Central memory CD4-positive, alpha-beta T cell (primary cell): ENCODE measurements at places on chromosomes 3 and 15.

DNA sequence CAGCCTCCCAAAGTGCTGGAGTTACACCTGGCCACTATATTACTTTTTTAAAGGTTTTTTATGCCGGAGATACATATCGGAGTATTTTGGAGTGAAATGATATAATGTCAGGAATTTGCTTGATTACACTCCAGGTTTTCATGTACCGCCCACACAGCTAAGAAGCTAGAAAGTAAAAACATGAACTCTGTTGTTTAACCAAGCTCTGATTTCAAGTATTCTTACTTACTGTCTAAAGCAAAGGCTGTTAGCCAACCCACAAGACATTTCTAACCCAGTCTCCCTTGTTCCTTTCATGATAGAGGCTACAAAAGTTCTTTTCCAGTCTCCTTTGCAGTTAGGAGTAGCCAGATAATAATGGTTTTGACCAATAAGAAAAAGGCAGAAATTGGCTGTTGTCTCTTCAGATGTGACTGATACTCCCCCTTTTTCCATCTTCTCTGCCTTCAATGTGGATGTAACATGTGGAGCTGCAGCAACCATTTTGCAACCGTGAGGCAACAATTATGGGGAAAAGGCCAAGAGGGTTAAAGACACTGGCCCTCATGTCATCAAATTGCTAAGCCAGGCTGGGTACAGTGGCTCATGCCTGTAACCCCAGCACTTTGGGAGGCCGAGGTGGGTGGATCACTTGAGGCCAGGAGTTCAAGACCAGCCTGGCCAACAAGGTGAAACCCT is 6.1 kb upstream of the CP start:
- DNase-seq: no peak

- DNase-seq: no peak
These were observed 972.0 kb downstream of the TUSC7 start for GRCh38 chr3:117681619-117682018.

GRCh38 chr3:143529018-143529478 is 319.2 kb downstream of the SLC9A9 start:
- DNase-seq: no peak

DNA sequence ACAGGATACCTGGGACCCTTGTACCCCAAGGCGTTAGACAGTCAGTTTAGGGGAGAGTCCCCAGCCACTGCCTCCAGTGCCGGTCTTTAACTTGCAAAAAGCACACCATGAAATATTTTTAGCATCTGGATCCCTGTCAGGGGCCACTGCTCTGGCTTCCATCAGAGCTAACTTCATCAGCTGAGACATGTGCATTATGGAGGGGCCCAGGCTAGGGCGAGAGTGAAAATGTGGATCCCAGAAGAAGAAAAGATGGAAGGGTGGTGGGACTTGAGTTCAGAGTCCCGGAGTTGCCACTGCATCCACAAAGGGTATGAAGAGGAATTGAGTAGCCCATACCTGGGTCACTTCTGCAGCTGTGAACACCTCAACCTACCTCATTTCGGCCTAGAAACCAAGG is 23.5 kb upstream of the SPATA12 start:
- DNase-seq: no peak

GRCh38 chr3:47385796-47386195 is 5.0 kb downstream of the PTPN23 start:
- DNase-seq: no peak

GRCh38 chr3:7209098-7209497 is 348.2 kb downstream of the GRM7 start:
- no peak for DNase-seq

- DNase-seq: no peak
These were observed 53.5 kb downstream of the TLNRD1 start for GRCh38 chr15:81054236-81054635.

- DNase-seq: no peak
These were observed 2.9 kb upstream of the NOX5 start for GRCh38 chr15:69011641-69012040.

- DNase-seq: no peak
These were observed 827 bp downstream of the PLCB2 start for GRCh38 chr15:40306908-40307307.

DNA sequence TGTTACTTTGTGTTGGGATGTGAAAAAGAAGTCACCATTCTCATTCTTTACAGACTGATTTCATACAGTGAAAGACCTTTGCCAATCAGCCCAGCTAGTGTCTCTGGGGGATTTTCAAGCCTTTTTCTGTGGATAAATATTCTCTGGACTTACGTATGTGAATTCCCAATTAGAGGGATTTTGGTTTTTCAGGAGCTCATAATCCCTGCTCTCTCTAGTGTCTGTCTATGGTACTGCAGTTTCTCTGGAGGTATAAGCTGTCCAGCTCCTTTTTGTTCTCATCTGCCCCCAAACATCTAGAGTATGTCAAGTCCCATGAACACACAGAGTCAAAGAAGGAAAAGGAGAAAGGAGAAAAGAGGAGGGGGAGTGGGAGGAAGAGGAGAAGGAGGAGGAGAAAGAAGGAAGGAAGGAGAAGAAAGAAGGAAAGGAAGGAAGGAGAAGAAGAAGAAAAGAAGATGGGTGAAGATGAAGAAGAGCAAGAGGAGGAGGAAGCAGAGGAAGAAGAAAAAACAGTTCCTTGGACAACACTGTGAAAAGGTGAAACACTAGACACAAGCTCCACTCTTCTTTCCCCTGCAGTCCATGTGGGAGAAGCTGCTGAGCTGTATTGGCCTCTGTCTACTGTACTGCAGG is 218.6 kb downstream of the GREM1 start:
- no peak for DNase-seq

- DNase-seq: no peak
These were observed 47.1 kb downstream of the ATP13A4 start for GRCh38 chr3:193507566-193507965.

- no peak for DNase-seq
These were observed 15.3 kb downstream of the LRRC49 start for GRCh38 chr15:70907784-70908471.

DNA sequence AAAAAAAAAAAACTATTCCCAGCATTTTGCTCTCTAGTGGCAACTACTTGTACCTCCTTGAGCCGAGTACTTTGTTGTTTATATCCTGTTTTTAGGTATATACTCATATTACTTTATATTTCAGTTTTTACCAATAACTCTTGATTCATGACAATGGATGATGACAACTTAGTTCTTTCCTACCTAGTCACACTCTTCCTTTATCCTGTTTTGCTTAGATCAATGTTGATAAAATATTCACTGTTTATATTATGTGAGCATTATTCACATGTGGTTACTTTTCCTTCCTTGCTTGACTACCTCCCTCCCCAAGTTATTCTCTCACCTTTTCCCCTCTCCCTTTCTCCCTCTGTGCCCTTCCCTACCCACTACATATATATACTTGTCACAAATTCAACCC is 53.7 kb downstream of the NKIRAS1 start:
- DNase-seq: no peak

- DNase-seq: no peak
These were observed 91.1 kb downstream of the VGLL4 start for GRCh38 chr3:11552289-11553264.

- no peak for DNase-seq
These were observed 85.6 kb downstream of the SEC22A start for GRCh38 chr3:123287051-123287961.

DNA sequence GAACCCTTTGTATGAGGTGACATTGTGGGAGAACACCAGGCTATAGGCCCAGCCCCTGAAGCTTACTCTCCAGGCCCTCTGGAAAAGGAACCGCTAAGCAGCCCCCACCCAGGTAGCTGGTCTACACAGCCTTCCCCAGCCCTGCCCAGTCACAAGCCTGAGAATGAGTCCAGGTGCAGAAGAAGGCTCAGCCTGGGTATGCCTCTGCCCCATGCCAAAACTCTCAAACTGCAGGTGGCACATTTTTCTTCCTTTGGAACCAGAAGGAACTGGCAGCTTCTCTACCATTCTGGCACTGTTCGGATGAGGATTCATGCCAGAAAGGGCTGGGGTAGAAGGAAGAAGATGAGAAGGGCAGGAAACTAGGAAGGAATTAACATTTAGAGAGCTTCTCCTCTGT is 23.7 kb upstream of the TBC1D21 start:
- no peak for DNase-seq

- DNase-seq: no peak
These were observed 141.4 kb downstream of the ADAMTS17 start for GRCh38 chr15:100200287-100200880.

DNA sequence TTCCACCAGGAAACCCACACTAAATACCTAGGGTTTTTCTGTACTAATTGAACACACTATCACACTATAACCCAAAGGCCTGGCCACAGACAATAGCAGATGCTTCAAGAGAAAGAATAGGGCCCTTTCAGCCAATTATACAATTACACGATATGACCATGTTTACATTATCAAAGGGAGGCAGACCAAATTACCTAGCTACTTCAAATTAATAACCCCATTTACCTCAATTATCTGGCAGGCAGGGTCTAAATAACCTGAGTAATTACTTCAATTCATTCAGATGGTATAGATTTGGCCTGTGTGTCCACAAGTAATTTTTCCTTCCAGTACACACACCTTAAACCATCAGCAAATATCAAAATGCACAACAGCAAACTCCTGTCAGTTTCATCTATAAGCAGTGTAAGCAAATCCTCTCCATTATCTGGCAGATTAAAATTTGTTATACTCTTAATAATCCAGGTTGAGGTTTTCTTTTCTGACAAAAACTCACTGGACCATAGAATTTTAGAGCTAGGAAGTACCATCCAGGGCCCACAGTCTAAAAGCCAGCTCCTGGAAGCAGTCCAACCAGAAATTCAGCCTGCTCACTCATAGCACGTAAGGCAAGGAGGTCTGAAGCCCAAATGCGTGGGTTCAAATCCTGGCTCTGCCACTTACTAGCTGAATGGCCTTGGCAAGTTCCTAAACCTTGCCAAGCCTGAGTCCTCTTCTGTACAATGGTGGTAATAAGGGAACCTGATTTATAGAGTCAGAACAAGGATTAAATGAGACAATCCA is 51.8 kb downstream of the RFTN1 start:
- no peak for DNase-seq

GRCh38 chr15:67407786-67408185 is 113.1 kb upstream of the C15orf61 start:
- no peak for DNase-seq

DNA sequence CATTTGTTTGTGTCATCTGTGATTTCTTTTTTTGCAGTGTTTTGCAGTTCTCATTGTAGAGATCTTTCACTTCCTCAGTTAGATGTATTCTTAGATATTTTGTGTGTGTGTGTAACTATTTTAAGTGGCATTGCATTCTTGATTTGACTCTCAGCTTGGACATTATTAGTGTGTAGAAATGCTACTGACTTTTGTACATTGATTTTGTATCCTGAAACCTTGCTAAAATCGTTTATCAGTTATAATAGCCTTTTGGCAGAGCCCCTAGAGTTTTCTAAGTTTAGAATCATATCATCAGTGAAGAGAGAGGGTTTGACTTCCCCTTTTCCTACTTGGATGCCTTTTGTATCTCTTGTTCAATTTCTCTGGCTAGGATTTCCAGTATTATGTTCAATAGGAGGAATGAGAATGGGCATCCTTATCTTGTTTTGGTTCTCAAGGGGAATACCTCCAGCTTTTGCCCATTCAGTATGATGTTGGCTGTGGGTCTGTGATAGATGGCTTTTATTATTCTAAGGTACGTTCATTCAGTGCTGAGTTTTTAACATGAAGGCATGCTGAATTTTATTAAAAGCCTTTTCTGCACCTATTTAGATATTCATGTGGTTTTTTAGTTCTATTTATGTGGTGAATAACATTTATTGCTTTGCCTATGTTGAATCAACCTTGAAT is 211.7 kb downstream of the MBNL1 start:
- no peak for DNase-seq

DNA sequence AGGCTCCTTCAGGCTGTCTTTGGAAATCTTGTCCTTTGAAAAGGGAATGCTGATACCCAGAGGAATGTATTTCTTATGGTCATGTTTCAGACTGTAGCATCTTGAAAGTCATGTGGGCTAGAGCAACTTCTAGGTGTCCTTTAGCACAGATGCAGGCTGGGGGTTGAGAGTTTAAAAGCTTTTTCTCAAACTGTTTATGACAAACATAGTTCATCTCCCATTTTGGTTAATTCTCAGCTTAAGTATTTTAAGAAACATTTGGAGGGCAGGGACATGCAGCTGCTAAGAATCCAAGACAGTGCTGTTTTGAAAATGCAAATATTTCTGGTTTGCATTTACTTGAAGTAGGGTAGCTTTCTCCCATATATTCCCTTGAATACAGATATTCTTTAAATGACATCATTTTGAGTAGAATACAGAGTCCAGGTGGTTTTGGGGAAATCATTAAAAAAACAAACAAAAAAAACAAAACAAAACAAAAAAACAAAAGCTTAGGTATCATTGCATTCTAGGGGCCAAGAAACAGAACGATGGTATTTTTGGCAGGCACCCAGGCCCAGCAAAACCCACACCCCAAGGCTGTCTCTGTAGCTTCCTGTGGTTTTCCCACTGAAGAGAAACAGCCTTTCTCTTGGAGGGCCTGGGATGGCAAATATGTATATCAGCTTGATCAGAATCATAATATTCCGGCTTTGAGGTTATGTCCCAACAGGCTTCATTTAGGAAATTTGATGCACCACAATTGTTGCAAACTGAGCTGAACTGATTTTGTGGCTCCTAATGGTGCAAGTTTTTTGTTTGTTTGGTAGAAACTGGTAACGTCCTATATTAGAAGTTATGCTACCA is 120.0 kb downstream of the ATG7 start:
- DNase-seq: no peak

DNA sequence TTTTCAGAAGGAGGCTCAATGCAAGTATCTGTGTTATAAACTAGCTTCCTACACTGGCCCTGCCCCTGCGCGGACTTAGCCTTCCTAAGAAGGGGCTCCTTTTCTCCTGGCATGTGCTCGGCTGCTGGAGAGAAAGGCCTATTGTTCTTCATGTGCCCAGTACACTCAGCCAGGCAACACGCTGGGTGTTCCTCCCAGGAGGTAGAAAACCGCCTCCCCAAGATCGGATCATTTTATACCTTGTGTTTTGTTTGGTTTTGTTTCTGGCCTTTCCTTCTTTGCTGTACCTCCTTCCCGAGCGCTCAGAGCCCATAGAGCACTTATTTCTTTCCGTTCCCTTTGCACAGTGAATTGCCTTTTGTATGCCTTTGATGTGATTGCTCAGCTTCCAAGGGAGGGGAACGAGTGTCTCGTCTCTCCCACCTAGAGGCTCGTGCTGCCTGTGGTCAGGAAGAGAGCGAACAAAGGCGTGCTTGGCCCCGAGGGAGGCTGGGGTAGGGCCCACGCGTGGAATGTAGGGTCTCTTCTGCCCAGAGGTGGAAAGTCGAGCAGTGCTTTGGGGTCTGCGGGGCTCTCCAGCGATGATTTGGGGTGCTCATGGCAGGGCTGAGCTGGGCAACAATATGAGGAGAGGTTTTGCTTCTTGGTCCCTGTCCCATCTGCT is 30.0 kb downstream of the CCNL1 start:
- peak; percentile 41 for DNase-seq

DNA sequence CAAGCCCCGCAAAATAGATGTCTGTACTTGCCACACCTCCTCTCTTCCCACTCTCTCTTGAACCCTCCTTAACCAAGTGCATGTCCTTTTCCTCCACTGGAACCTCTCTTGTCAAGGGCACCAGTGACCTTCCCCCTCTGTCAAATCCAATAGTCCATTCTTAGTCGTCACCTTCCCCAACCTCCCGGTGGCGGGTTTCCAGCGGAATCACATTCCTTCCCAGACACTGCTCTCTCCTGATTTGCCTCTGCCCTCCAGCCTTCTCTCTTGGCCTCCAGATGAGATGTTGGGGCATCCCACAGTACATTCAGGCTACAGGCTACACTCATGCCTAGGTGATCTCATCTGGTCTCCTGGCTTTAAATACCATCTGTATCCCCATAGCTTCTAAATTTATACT is 31.1 kb downstream of the SCN5A start:
- DNase-seq: no peak

- no peak for DNase-seq
These were observed 25.9 kb downstream of the CCDC32 start for GRCh38 chr15:40538976-40539375.

- DNase-seq: no peak
These were observed 16.9 kb downstream of the APOD start for GRCh38 chr3:195566797-195567196.
